ENCODE measurements at places on chromosomes 4 and X.
A peak's percentile ranks its signal among the peaks of the same experiment; 100 is the strongest.

- no peak for DNase-seq
Observed at GRCh38 chr4:30354605-30355004, 365.6 kb upstream of the PCDH7 start.

DNA sequence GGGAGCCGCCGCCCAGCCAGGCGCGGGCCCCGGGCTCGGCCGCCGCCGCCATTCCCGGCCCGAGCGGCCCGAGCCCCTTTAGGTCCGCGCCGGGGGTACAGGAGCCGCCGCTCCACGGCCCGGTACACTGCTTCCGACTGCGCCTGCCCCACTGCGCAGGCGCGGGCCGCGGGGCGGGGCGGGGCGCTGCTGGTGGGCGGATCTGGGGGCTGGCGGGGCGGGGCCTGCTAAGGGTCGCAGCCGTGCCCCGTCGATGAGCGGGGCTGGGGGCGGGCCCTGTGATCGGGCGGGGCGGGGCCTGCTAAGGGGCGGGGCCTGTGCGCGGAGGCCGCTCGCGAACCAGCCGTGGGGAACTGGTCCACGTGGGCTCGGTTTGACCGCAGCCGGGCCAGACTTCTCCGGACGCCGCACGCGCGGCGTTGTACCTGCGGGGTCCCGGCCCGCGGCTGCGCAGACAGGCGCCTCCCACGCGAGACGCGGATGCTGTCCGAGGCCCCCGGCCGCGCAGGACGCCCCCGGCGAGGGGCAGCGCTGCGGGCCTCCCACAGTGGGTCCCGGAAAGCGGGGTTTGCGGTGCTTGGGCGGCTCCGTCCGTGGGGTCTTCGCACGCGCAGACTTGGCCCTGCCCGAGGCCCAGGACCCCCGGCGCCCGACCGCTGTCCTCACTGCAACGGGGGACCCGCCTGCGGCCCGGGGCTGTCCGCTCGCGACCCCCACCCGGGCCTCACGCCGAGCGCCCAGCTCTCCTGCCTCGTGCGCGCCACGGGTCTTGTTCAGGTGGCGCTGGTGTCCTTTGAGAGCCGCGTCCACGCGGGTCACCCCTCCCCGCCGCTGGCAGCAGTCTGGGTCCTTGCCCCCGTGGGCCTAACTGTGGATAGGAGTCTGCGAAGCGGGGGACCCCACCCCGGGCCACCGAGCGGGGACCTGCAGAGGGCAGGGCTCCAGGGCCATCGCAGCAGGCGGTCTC lies at the start of gene DGKQ:
Gene DGKQ, minus strand, starts transcription at position 139 of the 967 bp plus-strand sequence. Its CDS starts 87 bp downstream, at position 52.
- DNase-seq, result peak; percentile 94

DNA sequence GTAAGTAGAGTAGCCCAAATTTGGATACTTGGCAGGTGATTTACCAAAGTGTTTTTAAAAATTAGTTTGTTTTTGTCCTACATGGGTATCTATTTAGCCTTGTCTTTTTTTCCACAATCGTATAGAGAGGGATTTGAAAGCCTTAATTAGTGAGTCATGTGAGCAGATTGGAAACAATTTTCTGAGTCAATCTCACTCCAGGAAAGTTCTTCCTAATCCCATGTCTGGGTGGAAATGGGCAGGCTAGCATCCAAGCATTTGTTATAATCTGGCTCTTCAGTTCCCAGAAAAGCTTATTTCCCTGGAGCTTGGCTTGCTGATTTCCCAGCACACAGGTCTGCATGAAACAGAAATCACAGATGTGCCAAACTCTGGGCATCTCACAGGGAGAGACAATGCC lies 426.9 kb upstream of the BOD1L1 start:
- DNase-seq, result no peak

DNA sequence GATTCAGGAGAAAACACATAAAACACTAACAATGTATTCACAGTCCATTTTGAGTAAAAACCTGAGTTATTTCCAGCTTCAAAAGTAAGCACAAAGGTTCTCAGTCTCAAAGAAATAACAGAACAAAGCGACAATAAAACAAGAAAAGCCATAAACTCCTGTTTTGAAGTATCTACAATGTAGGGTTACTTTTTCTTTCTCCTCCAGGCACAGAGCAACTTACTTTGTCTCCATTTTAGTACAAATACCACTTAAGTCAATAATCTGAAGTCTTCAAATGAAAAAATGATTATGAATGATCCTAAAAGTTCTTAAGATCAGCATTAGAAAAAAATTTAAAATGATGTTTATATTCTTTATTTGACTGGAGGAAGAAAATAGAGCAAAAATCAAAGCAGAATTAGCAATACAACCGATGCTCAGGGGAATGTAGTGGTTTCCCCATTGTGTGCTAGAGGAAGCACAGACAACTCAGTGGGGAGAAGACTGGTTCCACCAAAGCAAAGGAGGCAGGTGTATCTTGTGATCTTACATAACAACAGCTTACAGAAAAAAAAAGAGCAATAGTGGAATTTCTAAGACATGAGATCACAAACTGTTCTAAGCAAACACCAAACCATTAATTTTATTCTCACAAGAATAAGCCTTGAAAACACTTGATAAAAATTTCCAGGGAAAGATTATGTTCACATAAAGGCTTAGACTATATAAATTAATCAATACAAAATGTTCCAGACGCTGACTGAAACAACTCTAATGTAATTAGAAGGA lies 35.1 kb downstream of the EPHA5 start:
- DNase-seq, result no peak

- no peak for DNase-seq
Observed at GRCh38 chr4:10694151-10694827, 9.7 kb upstream of the CLNK start.

- DNase-seq, result no peak
Observed at GRCh38 chr4:176150356-176150682, 45.1 kb downstream of the SPATA4 start.

DNA sequence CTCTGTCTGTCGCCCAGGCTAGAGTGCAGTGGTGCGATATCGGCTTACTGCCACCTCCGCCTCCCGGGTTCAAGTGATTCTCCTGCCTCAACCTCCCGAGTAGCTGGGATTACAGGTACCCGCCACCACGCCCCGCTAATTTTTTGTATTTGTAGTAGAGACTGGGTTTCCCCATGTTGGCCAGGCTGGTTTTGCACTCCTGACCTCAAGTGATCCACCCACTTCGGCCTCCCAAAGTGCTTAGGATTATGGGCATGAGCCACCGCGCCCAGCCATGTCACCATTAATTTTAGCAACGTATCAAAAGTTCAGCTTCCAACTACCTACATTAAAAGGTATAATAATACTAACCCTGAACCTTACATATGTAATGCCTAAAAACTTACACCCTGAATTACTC lies 940 bp upstream of the UTP3 start:
- DNase-seq, result no peak
